ENCODE measurements at places on chromosomes 16 and 17.

DNA sequence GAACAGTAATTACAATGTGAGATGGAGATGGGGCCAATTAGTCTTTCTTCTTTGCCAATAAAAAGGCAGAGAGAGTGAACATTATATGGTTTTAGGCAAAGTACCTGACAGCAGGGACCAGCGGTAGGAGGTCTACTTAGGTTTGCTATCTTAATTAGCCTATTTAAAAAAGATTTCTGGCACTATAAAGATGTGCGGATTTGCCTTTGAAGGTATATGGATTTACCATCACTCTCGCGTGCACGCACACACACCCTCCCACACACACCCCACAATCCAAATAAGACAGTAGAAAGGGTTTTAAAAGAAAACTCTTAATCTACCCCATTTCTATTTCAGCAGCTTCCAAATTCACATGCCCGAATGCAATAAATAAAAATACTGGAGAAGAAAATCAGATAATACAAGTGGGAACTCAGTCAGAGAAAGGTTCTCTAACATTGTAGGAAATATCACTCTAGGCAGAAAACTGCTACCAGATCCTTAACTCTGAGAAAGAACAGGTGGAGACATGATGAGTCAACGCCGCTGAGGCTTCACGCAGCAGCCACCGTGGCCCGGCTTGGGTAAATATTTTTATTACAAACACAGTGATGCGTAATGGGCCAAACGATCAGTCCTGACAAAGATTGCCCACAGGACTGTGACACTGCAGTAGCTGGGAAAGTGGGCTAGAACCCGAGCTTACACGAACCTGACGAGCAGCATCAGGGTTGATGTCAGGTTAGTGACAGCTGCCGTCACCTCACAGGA lies 66.6 kb upstream of the AXIN2 start:
- DNase-seq: no peak

DNA sequence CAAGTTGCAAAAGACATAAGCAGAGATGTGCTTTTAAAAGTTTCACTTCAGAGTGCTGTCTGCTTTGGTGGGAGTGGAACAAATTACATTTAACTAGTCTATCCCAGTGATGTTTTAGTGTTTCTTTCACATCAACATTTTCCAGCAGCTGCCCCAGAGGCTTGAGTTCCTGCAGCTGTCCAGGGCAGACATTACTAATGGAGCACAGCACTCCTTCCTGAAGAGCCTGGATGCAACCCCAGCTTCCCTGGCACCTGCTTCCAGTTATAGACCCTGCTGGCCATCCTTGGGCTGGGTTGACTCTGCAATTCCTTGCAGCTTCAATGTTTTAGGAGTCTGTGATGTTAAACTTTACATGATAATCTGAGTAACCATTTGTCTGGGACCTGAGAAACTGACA lies 61.4 kb upstream of the PIRT start:
- DNase-seq: no peak

- DNase-seq: no peak
Observed at GRCh38 chr16:75379911-75380847, 53.1 kb downstream of the CFDP1 start.

GRCh38 chr16:88992351-88993165 lies 15.6 kb upstream of the CBFA2T3 start:
- DNase-seq: no peak

- no peak for DNase-seq
Observed at GRCh38 chr17:49469831-49470810, 25.0 kb upstream of the NGFR start.

DNA sequence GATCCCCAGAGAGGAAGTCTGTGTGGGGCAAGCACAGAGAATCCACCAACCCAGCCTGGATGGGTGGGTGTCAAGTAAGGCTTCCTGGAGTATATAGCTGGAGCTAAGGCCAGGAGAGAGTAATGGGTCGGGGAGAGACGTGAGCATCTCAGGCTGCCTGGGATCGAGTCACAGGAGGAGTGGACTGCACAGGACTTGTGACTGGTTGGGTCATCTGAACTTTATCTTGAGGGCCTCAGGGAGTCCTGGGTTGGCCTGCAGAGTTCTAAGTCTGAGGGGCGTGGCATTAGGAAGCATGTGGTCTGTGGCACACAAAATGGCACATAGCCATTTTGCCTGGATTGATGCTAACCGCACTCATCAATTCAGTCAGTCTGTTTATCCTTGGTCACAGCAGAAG lies 1.5 kb downstream of the PLA2G15 start:
- DNase-seq: no peak

DNA sequence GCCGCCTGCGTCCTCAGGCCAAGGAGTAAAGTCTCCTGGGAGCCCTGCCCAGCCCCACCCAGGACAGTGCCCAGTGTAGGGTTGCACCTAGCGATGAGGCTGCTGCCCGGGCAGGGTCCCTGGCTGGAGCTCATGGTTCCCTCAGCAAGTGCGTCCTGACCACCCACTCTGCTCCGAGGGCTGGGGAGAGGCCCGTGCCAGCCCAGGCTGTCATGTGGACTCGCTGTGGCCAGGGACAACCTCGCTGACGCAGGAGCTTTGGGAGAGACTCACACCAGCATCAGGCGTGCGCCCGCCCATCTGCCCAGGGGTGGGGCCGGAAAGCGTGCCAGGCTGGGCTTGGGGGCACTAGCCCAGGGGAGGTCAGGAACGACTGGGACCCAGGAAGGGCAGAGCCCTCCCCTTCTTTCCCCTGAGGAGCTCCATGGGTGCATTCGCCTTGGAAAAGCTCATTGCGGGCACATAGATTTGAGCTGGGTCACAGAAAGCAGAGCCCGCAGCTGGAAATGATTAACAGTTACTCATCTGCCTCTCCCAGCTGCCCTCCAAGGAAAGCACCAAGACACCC lies 19.7 kb downstream of the DPEP1 start:
- DNase-seq: no peak

DNA sequence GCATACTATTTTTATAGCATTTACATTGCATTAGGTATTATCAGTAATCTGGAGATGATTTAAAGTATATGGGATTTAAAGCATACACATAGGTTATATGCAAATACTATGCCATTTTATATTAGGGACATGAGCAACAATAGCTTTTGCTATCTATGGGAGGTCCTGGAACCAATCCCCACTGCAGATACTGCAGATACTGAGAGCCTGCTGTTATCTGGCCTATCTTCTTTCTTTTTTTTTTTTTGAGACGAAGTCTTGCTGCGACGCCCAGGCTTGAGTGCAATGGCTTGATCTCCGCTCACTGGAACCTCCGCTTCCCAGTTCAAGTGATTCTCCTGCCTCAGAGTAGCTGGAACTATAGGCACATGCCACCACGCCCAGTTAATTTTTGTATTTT lies 37.4 kb downstream of the STH start:
- DNase-seq: no peak

DNA sequence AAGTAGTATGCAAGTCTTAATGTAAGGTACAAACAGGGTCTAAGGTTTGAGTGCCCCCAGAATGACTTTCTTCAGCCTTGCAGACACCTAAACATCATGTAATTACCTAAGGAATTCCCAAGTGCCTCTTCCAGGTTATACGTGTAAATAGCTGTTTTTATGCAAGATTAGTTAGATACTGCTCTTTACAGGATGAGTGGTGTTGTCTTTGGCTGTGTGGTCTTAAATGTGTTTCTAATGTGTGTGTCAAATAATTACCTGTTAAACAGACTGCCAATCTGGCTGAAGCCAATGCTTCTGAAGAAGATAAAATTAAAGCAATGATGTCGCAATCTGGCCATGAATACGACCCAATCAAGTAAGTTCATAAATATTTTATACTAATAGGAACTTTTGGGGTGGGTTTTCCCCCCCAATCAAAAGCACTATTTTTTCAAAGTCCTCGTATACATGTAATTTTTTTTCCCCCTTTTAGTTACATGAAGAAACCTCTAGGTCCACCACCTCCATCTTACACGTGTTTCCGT lies 16.0 kb downstream of the RBBP6 start:
- DNase-seq: no peak

- no peak for DNase-seq
Observed at GRCh38 chr16:25478476-25478875, 213.3 kb upstream of the HS3ST4 start.

GRCh38 chr17:76438906-76439305 lies 14.0 kb downstream of the UBE2O start:
- no peak for DNase-seq

DNA sequence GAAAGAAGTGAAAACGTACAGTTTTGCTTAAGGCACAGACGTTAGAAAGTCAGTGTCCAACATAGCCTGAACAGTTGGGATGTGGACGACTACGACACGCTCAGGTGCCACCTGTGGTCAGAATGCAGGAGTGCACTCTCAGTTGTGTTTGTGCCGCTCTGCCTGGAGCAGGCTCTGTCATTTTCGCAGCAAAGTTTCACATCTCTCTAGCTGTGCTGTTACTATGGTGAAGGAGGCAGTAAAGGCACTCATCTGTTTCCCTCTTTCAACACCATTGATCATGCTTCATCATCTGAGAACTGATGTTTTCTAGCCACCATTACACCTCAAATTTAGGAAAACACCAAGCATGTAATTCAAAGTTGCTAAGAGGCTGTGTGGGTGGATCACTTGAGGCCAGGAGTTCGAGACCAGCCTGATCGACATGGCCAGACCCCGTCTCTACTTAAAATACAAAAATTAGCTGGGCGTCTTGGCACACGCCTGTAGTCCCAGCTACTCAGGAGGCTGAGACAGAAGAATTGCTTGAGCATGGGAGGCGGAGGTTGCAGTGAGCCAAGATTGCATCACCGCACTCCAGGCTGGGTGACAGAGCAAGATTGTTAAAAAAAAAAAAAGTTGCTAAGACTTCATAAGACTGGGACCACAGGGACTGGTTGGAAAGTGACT lies 44.9 kb upstream of the DNAJA2 start:
- DNase-seq: peak; percentile 22

- DNase-seq: no peak
Observed at GRCh38 chr17:67620636-67621035, 97.1 kb upstream of the NOL11 start.

- DNase-seq: no peak
Observed at GRCh38 chr17:38893607-38894006, 23.7 kb downstream of the LASP1 start.

DNA sequence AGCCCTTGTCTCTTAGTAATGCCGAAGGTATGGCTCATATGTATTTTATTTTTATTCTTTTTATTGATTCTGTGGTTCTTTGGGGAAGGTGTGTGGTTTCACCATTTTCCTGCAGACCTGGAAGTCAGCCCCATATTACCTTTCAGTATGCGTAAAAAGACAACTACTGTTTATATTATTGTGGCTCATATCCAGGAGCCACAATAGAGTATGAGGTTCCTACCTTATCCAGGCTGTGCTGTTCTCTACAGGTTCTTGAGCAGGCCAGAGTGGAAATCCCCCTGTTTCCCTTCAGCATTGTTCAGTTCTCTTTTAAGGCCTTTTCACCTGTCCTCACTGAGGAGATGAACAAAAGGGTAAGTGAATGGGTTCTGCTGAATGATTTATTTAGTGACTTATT lies 33.2 kb downstream of the REXO5 start:
- DNase-seq: no peak

- DNase-seq: no peak
Observed at GRCh38 chr17:44074231-44074910, 3.8 kb downstream of the G6PC3 start.

DNA sequence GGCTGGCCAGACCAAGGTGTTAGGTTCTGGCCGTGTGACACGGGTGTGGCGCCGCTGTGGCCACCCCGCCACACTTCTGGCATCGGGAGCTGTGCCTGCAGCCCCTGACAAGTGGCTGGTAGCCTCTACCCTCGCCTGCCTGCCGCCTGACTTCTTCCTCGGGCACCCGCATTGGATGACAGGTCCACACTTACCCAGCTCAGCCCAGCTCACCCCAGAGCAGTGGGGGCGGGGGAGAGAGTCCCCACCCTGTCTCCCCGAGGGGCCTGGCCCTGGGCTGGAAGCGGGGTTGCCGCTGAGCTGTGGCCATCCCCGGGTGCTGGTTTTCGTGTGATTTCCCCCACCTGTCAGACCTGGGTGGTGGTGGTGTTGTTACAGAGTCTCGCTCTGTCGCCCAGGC lies 53.9 kb upstream of the ACSF3 start:
- no peak for DNase-seq

DNA sequence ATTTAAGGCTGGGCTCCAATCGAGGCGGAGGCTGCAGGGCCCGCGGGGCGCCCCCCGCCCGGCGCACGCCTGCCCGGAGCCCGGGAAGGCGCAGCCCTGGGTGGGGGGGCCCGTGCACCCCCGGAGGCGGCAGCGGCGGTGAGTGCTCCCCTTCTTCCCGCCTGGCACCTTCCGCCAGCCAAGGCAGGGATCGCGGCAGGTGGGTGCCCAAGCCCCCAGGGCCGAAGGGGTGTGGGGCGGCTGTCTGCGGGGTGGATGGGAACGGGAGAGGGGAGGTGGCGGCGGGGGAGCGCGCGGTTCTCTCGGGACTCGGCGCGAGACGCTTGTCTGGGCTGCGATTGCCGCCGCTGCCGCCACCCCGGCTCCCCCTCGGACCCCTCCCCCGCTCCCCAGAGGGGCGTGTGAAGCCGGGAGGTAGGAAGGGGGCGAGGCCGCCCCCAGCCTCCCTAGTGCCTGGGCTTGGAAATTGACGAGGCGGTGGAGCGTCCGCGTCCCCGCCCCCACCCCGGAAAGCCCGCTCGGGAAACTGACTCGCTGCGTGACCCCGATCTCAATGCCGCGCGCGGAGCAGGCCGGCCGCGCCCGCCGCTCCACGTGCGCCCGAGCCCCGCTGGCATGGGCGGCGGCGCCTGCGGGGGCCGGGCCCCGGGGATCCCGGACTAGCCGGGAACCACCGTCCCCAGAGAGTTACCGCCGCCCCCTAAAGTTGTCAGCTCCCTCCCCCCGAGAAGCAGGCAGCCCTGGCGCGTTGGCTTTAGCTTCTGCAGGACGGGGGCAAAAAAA lies 231.5 kb downstream of the MRTFB start:
- no peak for DNase-seq

GRCh38 chr17:64037180-64037579 lies 16.7 kb upstream of the ICAM2 start:
- no peak for DNase-seq

GRCh38 chr17:64773836-64774761 lies 112.0 kb upstream of the SMURF2 start:
- no peak for DNase-seq

- no peak for DNase-seq
Observed at GRCh38 chr17:59790910-59791309, 83.5 kb downstream of the VMP1 start.

DNA sequence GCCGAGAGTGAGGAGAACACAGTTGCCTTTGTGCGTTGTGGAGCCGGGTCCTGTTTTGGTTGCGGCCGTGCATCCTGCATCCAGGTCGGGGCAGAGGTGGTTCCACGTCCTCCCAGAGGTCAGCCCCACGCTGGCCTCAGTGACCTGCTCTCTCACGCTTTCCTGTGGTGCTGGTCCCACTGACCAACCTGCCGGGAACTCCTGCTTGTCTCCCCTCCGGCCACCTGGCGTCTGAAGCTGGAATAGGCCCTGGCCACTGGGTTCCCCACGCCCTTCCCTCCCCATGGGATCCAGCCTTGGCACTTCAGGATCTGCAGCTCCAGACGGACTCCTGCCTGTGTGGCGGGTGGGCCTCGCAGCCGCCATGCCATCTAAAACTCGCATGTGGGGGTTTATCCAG lies 85.5 kb upstream of the ZNF750 start:
- DNase-seq: no peak

GRCh38 chr17:75557852-75558665 lies 29.5 kb upstream of the MYO15B start:
- DNase-seq: no peak

All from epithelial cell of proximal tubule (primary cell).